ENCODE measurements at places on chromosomes 4 and X.

DNA sequence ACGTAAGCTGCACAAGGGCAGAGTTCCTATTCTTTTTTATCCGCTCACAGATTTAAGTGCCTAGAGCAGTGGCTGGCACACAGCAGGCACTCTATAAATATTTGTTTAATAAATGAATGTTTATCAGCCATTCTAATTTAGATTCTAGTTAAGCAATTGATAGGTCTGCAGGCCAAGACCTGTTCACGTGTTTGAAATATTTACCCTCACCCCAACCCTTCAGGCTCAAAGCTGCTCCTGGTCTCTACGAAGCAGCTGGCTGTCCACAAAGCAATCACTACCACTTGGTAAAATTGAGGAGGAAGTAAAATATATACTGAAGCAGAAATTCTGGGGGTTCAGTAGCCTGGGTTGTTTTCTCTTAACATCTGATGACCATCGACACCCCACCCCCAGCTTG, 158.1 kb downstream of the MGST2 start:
- H3K36me3 ChIP-seq, result peaks cover 13% of the 10 kb centered on the region
- no peak for DNase-seq
- H3K4me1 ChIP-seq, result peaks cover 70% of the 10 kb centered on the region
- no peaks in the 10 kb centered on the region for H3K27me3 ChIP-seq
- H3K4me3 ChIP-seq, result peak overlapping the region; percentile 25

GRCh38 chr4:84606645-84607044, 23.7 kb downstream of the CDS1 start:
- H3K4me3 ChIP-seq, result no peak overlapping the region
- no peaks in the 10 kb centered on the region for H3K4me1 ChIP-seq
- H3K27ac ChIP-seq, result no peak overlapping the region
- no peak for DNase-seq
- no peaks in the 10 kb centered on the region for H3K27me3 ChIP-seq

DNA sequence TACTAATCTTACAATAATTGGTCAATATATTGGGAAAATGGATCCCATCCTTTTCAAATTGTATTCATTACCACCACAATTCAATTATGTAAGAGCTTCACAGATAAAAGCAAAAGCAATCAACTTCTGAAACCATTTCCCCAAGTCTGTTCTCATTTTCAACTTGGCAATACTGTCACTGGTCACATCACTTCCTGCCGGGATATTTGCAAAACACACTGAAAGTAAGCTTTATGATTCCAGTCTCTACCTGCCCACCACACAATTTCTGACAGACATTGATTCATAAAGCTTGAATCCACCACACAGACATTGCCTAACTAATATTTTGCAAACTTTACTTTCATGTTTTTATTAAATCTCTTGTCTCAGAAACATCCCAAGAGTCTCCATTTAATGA, 53.6 kb downstream of the LIN54 start:
- H3K36me3 ChIP-seq, result no peaks in the 10 kb centered on the region
- no peak overlapping the region for H3K4me3 ChIP-seq
- no peaks in the 10 kb centered on the region for H3K4me1 ChIP-seq
- no peaks in the 10 kb centered on the region for H3K27me3 ChIP-seq
- no peak for DNase-seq

GRCh38 chr4:616911-617643, 8.3 kb upstream of the PDE6B start:
- H3K4me3 ChIP-seq, result no peak overlapping the region
- H3K27me3 ChIP-seq, result peaks cover 48% of the 10 kb centered on the region
- peaks cover 2% of the 10 kb centered on the region for H3K4me1 ChIP-seq
- no peak for DNase-seq
- no peaks in the 10 kb centered on the region for H3K36me3 ChIP-seq
- H3K27ac ChIP-seq, result no peak overlapping the region
